ENCODE measurements at places on chromosomes 1 and 21.

- no peak for DNase-seq
Measured at GRCh38 chr1:166379447-166379846, 212.6 kb upstream of the FAM78B start.

DNA sequence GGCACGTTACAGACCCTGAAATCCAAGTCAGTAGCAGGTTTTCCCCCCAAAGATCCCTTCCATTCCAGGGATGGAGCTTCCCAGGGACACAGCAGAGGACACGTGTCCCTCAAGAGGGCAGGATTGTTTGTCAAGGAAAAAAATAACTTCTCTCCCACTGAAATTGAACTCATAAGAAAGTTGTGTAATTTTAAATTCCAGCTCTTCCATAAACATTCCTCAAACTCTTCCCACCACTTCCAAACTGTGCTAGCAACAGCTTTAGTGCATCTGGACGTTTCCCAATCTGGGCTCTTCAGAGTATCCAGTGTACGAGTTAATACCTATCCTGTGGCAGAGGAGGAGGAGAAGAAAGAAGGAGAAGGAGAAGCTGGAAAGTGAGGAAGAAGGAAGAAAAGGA lies 79.6 kb downstream of the PSMG1 start:
- DNase-seq, result no peak

DNA sequence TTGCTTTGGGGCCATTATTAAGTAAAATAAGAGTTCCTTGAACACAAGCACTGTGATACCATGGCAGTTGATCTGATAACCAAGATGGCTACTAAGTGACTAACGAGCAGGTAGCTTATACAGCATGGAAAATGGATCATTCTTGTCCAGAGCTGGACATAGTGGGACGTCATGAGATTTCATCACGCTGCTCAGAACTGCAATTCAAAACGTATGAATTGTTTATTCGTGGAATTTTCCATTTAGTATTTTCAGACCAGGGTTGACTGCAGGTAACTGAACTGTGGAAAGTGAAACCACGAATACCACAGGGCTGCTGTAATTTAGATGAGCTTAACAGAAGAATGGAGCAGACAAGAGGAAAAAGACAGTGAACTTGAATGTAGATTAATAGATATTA lies 38.9 kb downstream of the CCDC18 start:
- DNase-seq, result no peak

DNA sequence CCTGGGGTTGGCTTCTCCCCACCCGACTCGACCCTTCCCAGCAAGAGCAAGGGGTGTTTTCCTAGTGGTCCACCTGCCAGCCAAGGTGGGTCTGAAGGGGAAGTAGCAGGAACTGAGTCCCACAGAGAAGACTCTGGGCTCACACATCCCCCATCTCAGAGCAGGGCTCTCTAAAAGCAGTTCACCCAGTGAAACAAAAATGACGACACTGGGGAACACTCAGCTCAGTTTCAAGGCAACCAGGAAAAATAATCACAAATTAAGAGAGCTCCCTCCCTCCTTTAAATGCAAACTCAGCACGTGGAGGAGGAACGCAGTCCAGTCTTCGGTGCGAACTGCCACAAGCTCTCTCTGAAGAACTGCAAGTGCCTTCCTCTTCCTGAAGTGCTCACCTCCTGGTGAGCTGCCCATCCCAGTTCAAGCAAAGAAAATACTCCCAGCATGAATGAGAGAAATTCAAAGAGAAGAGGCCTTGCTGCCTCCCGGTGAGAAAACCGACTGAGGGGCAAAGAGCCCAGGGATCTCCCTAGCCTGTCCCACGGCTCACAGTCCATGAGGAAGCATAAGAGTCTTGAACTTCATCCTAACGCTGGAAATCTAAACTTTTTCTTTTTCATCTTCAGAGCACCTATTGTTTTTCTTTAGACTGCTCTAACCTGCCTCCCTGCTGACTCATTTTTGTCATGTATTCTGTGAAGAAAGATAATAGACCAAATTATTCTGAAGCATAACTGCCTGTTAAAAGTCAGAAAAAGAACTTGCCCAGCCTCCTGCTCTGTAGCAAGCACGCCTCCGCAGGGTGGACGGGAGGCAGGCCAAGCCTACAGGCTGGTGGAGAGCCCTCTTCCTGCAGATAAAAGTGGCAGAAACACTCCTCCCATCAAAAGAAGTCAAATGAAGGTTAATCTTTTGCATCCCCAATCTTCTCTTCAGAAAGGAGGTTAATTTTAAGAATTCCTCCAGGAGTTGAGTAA lies 281.4 kb downstream of the HHIPL2 start:
- no peak for DNase-seq

DNA sequence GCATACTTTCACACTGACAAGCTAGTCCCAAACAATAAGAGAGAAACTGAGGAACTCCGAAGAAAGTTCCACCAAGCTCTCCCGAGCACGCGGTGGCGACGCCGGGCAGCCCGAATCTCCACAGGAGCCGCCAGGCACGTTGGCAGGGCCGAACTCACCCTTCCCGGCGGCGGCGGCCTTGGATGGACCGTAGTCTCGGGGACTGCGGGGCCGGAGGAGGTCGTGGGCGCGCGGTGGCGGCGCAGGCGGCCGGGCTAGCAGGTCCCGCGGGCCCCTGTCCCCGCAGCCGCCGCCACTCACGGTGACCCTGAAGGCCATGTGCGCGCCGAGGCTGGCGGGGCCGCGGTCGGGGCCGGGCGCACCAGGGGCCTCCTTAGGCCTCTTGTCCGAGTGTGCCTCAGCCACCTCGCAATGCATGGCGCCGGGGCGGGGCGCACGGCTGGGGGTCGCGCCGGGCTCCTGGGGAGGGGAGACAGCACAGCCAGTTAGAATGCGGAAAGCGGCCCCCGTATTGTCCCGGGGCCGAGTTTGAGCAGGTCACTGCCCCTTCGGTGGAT lies 1.2 kb downstream of the GLIS1 start:
- DNase-seq, result no peak

- DNase-seq, result no peak
Measured at GRCh38 chr1:158534496-158534895, 19.7 kb downstream of the OR6Y1 start.

GRCh38 chr21:35102488-35103371 lies 53.6 kb upstream of the RUNX1 start:
- no peak for DNase-seq
